ENCODE measurements at places on chromosomes 5 and 9.

DNA sequence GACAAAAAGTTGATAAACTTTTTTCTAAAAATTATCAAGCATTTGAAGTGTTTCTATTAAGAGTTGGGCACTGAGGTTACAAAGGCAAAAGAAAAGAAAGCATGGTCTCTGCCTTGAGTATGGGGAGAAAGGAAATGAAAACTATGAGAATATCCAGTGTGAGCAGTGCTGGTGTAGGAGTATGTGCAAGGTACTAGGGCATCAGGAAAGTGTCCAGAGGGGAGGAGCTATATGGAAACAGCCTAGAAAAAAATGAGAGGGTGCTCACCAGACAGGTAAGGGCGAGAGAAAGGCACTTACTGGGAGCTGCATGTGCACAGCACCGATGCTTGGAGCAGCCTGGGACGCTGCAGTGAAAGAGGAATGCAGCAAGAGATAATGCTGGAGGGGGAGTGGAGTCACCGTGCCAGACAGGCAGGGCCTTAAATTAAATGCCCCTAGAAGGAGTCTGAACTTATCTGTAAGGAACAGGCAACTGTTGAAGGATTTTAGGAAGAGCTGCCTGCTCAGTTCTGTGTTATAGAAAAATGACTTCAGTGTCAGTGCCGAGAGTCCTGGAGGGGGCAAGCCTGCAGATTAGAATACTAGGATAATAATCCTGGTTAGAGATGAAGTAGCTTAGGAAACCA, 14.0 kb downstream of the MCC start:
- DNase-seq, result no peak

DNA sequence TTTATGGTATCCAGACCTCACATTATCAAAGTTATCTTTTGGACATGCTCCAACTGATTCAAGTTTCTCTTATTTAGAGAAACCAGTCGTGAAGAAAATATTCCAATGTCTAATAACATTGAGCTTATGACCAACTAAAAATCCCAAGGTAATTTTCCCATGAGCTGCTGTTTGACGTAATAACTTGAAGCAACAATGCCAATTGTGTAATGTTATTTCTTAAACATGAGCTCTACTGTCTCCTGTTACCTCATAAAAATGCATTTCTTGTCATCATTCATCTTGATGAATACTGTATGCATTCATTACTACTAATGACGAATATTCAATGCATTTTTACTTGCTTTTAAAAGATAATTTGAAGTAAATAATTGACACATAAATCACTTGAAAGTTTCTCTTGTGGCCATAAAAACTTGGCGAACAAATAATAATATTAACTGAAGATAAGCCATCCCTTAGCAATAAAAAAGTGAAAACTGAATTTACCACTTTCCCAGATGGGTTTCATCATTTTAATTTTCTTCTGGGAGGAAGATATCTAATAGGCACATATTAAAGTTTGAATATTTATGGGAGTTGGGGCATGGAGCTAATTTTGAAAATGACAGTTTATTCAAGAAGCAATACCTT, 424 bp upstream of the MARCOL start:
- no peak for DNase-seq

- DNase-seq, result no peak
Measured at GRCh38 chr5:149728303-149728702, 1.8 kb upstream of the PPARGC1B start.

GRCh38 chr9:136611606-136612005, 51.1 kb upstream of the EGFL7 start:
- DNase-seq, result no peak

DNA sequence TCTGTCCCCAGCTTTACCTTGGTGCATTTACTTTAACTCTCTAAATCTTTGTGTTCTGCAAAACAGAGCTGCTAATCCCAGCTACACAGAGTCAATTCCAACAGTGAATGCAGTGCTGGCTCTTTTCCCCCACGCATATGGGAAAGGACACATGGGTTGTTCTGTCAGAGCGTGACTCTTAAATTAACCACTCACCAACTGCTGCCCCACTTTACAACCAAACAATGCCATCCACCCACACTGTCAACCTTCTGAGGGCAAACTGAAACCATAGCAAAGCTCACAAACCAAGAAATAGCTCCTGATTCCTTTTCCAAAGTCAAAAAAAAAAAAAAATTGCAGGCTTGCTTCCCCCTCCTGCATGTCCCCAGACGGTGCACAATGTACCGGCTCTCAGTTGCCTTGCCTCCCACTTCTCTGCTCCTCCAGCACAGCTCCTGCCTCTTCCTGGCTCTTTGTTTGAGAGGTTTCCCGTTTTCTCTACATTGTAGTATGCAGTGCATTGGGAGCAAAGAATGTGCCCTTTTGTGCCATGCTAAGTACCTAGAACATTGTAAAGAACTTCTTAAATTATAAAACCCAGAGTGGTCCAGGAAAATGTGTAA, 151.5 kb upstream of the DAPK1 start:
- no peak for DNase-seq

GRCh38 chr5:81420039-81420667, 26.2 kb upstream of the ACOT12 start:
- peak; percentile 50 for DNase-seq

- DNase-seq, result peak; percentile 43
Measured at GRCh38 chr9:120587328-120587727, 7.4 kb upstream of the CDK5RAP2 start.

DNA sequence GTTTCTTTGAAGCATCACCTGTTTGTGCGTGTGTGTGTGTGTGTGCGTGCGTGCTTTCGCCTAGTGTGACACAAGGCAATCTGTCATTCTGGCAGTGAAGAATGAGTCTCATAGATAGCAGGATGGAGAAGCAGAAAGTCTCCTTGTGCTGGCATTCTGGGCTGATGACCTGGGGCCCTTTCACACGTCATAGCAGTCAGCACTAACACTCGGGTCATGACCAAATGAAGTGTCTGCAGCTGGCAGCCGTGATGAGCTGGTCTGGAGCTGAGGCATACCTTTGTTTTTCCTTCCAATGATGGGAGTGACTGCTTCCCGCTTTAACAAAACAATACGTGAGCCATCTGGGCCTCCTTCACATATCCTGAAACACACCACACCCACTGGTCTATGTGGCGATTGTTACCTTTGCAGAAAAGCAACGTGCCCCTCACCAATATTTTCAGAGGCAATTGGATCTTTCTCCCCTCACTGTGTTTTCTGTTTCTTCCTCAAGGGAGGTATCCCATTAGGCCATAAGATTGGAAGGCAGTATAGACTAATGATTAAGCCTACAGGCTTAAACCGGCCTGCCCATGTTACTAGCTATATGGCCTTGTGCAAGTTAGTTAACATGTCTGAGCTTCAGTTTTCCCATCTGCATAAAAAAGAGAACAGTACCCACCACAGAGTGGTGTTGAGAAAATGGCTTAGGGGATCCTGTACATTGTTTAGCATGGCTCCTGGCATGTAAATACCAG, 88.8 kb downstream of the SREK1 start:
- no peak for DNase-seq

GRCh38 chr5:179805070-179805528, 1.6 kb downstream of the MGAT4B start:
- no peak for DNase-seq

DNA sequence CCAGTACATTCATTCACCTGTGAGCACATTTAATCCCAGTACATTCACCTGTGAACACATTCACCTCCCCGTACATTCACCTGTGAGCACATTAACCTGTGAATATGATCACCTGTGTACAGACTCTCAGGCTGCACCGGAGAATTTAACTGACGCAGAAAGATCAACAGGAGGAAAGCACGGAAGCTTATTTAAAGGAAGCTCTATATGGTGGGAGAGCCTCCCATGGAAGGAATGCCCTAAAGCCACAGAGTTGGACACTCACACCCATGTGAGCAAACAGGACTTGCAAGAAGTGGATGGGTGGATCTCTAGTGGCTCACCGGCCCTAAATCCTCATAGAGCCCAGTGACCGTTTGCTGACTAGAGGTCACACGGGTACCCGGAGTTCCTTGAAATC, 38.2 kb downstream of the TRIP13 start:
- DNase-seq, result no peak

DNA sequence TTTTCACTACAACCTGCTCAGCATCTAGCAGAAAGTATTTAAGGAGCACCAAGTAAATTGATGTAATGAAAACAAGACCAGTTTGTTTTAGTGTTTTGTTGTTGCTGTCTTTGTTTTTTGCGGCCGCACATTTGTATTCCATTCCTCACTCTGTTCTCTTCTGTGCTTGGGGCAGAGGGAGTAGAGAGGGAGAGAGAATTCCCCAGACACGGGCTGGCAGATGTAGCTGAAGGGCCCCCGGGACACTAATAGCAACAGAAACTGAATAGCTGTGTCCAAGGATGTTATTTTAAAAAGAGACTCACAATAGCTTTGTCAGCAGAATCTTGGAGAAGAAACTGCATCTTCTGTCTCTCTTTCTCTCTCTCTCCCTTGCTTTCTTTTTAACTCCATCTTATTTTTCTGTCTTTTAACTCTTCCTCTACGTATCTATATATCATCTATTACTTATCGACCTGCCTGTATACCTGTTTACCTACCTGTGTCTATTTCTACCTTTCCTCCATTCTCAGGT, 145.3 kb downstream of the PAPPA start:
- peak; percentile 26 for DNase-seq

- peak; percentile 54 for DNase-seq
Measured at GRCh38 chr5:36079200-36079781, 12.6 kb upstream of the UGT3A2 start.

- no peak for DNase-seq
Measured at GRCh38 chr5:32311404-32312196, 1.1 kb downstream of the MTMR12 start.

GRCh38 chr9:35464141-35465025, 25.5 kb upstream of the RUSC2 start:
- DNase-seq, result no peak

DNA sequence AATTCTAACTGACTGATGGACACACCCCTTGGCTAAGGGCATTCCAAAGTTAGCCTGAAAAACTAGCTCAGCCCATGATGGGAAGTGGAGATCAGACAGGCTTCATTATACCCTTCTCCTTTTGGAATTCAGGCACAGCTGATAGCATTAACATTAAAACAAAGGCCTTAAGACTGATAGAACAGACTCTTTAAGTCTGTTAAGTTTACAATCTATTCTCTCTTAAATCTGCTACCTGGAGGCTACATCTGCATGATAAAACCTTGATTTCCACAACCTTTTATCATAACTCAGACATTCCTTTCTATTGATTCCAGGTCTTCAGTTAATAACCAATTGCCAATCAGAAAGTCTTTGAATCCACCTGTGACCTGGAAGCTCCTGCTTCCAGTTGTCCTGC, 281.4 kb downstream of the TUSC1 start:
- DNase-seq, result no peak

GRCh38 chr9:8783941-8784340, 984.4 kb upstream of the DMAC1 start:
- DNase-seq, result no peak

All from globus pallidus (tissue), 1 donor.